ENCODE measurements at places on chromosomes 1 and 21.

DNA sequence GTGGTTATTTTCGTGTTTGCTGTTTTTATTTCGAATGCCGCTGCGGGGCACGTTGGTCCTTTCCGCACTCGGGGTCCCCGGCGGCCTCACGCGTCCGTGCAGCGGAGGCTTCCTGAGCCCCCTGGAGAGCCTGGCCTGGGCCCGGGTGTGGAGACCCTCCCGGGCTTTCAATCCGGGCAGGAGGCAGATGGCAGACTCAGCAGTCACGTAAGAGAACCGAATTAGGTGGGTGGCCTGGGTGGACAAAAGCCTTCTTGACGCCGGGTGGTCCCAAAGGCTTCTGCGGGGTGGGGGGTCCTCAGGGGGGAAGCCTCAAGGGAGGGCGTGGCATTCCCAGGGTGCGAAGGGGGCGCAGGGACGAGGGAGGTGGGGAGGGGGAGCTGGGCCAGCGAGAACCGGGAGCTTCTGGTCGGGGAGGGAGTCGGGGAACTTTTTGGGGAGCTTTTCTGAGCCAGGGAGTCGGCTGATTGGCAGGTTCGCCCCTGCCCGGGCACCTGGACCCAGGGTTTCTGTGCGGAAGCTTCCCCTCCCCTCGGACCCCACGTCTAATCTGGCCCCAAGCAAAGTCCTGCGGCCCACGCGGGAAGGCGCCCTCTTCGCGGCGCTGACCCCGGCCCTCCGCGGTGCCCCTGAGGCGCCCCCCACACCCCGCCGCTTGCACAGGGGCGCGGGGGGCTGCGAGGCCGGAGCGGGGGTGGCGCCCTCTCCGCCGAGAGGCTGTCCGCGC lies 1.3 kb upstream of the HES4 start:
- DNase-seq, result no peak

GRCh38 chr1:181661569-181661968 lies 178.3 kb downstream of the CACNA1E start:
- DNase-seq, result no peak

DNA sequence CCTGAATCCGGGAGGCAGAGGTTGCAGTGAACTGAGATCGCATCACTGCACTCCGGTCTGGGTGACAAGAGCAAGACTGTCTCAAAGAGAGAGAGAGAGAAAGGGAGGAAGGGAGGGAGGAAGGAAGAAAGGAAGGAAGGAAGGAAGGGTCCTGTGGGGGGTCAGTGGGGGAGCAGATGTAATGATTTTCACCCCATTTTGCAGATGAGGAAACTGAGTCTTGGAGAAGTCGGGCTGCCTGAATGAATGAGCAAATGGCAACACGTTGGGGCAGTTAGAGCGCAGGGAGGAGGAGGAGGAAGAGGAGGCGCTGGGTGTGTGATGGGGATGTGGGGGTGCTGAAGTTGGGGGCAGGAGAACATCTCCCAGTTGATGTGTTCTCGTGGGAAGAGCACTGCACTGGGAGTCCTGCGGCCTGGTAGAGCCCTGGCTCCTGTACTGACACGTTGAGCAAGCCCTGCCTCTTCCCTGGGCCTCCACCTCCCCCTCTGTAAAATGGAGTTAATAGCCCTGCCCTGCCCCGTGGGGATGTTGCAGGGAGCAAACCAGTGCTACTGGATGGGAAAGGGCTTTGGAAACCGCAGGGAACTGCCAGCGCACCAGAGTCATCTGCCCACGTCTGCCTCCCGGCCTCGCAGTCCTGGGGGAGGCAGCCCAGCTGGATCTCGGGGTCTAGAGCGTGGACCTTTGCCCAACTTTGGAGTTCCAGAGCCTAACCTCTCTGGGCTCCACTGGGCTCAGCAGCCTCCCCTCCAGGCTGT lies 103.2 kb upstream of the CASZ1 start:
- DNase-seq, result no peak

GRCh38 chr1:228094432-228095016 lies 8.6 kb downstream of the C1orf35 start:
- no peak for DNase-seq

- no peak for DNase-seq
These were observed 23.7 kb downstream of the CAMK1G start for GRCh38 chr1:209607102-209607794.

DNA sequence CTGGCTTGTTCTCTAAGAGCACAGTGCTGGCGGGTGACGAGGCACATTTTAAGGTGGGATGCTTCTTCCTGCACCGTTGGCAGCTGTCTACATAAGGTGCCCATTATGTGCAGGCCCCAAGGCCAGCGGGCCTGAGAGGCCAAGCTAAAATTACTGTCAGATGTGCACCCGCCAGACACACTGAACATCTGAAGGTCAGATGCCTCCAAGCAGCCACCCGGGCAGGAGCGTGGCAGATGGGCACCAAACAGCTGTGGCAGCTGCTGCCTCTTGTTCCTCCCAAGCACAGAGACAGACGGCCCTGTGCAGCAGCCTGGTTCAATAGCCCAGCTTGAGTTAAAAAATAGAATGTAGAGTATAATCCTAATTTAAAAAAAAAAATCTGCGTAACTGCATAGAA lies 211.9 kb upstream of the EDN2 start:
- no peak for DNase-seq
